ENCODE measurements at places on chromosomes 12 and 14. TPM values are rescaled to one million over a fixed set of nuclear protein-coding genes. Genes with fewer than 3 reads are reported as not detected.

The RBP5 gene
- total RNA-seq, result 0.46 TPM

- DNase-seq, result no peak
These were observed 12.3 kb upstream of the C12orf71 start for GRCh38 chr12:27094726-27095125.

The RPGRIP1 gene
- total RNA-seq, result 0.27 TPM

- DNase-seq, result no peak
These were observed 42.8 kb downstream of the NKX2-1 start for GRCh38 chr14:36477266-36477665.

GRCh38 chr12:121697093-121697698 is 15.4 kb upstream of the TMEM120B start:
- no peak for DNase-seq
